Activated CD4-positive, alpha-beta T cell treated with anti-CD3 and anti-CD28 coated beads for 36 hours (primary cell): ENCODE measurements at places on chromosomes 11 and 22. TPM values are rescaled to one million over a fixed set of nuclear protein-coding genes. Genes with fewer than 3 reads are reported as not detected.

ADORA2A gene
- total RNA-seq: 31.3 TPM

ADM2 gene
- 7.5 TPM for total RNA-seq

TTC38 gene
- 5.2 TPM for total RNA-seq

INS gene
- not detected for total RNA-seq

CDCA5 gene
- total RNA-seq: 111 TPM

ABTB2 gene
- 1.2 TPM for total RNA-seq

VPS37C gene
- 9.5 TPM for total RNA-seq

ZNF408 gene
- total RNA-seq: 8.8 TPM

SYT13 gene
- total RNA-seq: not detected

DNA sequence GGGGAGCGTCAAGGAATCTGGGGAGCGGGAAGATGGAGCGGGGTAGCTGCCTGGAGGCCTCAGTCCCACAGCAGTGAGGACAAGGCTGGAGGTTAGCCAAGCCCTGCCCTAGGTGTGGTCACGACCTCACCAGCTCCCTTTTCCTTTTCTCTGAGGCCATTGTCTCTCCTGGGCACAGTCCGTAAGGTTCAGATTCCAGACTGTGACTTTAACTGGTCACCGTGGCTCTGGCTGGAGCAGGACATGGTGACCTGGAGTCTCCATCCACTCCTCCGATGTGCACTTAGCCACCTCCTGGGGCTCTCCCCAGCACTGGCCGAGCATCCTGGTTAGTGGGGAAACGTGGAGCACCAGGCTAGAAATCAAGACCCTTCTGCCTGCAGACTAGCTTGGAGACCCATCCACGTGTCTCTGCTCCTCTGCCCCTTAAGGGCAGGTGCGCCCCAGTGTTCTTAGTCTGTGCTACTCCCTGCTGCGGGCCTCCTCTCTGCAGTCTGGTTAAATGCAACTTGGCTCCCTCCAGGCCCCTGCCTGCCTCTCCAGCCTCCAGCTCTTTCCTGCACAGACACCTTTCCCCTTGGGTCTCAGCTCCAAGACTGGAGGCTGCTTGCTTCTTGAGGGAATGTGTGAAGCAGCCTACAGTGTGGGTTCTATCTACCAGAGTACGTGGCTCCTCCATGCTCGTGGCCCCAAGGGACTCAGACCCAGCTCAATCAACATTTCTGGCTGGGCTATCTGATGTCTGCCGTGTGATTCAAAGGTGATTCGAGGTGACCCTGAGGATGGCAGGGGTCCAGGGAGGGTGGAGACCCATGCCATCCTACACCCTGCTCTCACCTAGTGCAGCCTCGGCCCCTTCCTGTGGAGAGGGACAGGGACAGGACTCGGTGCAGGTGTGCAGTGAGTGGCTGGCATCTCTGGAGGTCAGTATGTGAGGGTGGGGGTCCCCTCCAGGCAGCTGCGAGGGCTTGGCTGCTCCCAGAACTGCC, 5.2 kb downstream of the SLC25A1 start:
- H3K4me3 ChIP-seq: peak overlapping the region; percentile 90
- peaks cover 41% of the 10 kb centered on the region for H3K4me1 ChIP-seq
- DNase-seq: no peak

DNA sequence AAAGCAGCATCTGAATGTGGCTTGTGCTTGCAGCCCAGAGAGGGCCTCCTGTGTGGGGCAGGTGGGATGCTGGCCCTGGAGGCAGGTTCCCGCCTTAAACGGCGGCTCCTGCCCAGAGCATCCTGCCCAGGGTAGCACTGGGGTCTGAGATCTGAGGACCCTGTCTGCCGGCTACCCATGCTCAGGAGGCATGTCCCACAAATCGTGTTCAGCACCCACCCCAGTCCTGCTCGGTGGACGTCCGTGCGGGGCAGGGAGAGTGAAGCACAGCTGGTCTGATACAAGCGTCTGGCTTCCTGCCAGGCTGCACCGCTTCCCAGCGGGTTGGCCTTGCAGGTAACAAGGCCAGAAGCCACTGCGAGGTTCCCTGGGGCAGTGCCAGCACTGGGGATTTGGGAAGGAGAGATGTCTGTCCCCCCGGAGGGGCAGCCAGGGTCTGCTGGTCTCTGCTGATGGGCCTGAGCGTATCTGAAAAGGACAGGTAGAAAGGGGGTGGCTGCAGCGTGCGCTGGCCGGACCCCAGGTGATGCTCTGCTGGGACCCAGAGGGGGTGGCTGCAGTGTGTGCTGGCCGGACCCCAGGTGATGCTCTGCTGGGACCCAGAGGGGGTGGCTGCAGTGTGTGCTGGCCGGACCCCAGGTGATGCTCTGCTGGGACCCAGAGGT, 3.6 kb downstream of the TRABD start:
- peaks cover 15% of the 10 kb centered on the region for H3K36me3 ChIP-seq
- peak overlapping the region; percentile 90 for H3K27ac ChIP-seq
- H3K27me3 ChIP-seq: no peaks in the 10 kb centered on the region

DNA sequence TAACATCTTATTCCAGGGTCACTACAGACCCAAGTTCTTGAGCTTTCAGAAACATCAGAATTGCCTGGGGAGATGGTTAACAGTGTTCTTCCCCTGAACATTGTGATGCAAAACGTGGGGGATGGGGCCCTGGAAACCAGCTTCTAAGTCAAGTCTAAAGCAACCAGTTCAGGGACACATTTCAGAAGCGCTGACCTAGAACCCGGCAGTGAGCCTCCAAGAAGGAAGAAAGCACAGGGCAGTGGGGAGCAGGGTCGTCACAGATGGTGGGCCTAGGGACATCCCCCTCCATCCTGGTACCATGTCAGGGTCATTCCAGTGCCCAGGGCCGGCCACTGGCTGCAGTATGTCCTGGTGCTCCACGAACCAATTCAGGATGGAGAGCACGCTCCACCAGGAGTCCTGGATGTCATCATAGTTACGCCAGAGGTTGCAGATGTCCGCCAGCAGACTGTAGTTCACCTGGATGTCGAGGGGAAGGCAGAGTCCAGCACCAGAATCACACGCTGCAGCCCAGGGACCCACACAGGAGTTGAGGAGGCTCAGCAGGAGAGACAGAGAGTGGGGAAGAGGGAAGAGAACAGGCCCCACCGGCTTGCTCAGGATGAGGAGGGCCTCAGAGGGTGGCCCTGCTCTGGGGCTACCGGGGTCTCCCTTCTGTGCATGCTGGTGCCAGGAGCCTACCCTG, 5.0 kb downstream of the NAGA start:
- no peaks in the 10 kb centered on the region for H3K27me3 ChIP-seq
- H3K36me3 ChIP-seq: peaks cover 47% of the 10 kb centered on the region
- no peak overlapping the region for H3K27ac ChIP-seq

GRCh38 chr11:46475051-46475925, 83.7 kb upstream of the CHRM4 start:
- no peaks in the 10 kb centered on the region for H3K27me3 ChIP-seq
- no peak overlapping the region for H3K4me3 ChIP-seq
- peaks cover 35% of the 10 kb centered on the region for H3K4me1 ChIP-seq
- H3K27ac ChIP-seq: no peak overlapping the region
- no peak for DNase-seq
- peaks cover 5% of the 10 kb centered on the region for H3K36me3 ChIP-seq

DNA sequence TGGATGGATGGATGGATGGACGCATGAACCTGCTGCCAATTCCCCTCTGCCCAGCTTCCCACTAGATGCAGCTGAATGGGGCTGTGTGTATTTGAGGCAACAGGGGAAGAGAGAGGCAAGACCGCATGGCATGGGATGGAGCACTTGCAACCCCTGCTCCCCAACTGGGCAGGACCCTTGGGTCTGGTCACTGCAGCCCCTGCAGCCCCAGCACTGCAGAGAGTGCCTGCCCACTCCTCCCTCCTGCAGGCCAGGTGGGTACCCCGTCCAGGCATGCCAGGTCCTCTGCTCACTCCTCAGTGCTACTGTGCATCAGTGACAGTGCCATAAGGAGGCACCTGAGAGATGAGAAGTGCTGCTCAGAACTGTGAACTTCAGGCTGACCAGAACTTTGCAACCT, 40.3 kb downstream of the OSBPL5 start:
- DNase-seq: no peak
- H3K27ac ChIP-seq: no peak overlapping the region
- H3K4me3 ChIP-seq: no peak overlapping the region
- no peaks in the 10 kb centered on the region for H3K4me1 ChIP-seq
- no peaks in the 10 kb centered on the region for H3K27me3 ChIP-seq

DNA sequence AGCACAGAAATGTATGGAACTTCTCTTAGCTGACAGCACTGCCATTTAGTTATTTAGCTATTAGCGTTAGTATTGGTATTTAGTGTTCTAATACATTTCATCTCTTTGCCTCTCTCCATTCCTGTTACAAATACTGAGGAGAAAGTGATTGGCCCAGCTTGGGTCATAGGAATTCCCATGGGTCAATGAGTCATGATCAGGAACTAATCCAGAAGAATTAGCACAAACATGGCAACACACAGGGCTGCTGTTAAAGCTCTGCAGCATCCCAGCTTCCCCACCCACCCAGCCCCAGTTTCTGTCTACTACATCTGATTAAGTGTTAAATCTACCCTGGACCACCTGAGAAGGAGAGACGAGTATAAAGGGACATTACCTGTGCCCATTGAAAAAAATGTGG, 36.1 kb downstream of the PDGFD start:
- no peak for DNase-seq
- H3K27me3 ChIP-seq: no peaks in the 10 kb centered on the region
- no peaks in the 10 kb centered on the region for H3K4me1 ChIP-seq
- H3K27ac ChIP-seq: no peak overlapping the region

DNA sequence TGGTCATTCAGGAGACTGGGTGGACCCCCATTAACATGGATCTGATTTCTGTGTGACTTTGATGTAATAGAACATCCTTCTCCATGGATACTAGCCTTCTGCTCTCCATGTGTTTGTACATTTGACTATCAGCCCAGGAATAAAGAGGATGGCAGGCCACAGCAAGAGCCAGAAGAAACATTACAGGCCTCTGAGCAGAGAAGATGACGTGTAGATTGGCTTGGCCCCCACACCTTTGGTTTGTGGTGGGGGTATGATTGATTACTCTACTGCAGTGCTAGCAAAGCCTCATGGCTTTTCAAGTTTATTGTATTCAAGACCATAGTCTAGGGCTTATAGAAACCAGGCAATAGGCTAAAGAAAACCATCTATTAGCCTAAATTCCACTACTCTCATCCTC, 77.0 kb downstream of the GRAMD1B start:
- peaks cover 5% of the 10 kb centered on the region for H3K36me3 ChIP-seq
- no peak for DNase-seq
- H3K27ac ChIP-seq: no peak overlapping the region

- no peaks in the 10 kb centered on the region for H3K27me3 ChIP-seq
- DNase-seq: no peak
- peaks cover 38% of the 10 kb centered on the region for H3K36me3 ChIP-seq
- H3K27ac ChIP-seq: peak overlapping the region; percentile 100
- H3K4me1 ChIP-seq: peaks cover 48% of the 10 kb centered on the region
- H3K4me3 ChIP-seq: peak overlapping the region; percentile 95
These were observed 1.2 kb downstream of the DPAGT1 start for GRCh38 chr11:119100246-119100970.

- H3K27me3 ChIP-seq: no peaks in the 10 kb centered on the region
- H3K4me1 ChIP-seq: peaks cover 8% of the 10 kb centered on the region
- peak; percentile 92 for DNase-seq
- peaks cover 20% of the 10 kb centered on the region for H3K36me3 ChIP-seq
These were observed 32.0 kb upstream of the COMT start for GRCh38 chr22:19909350-19910179.

DNA sequence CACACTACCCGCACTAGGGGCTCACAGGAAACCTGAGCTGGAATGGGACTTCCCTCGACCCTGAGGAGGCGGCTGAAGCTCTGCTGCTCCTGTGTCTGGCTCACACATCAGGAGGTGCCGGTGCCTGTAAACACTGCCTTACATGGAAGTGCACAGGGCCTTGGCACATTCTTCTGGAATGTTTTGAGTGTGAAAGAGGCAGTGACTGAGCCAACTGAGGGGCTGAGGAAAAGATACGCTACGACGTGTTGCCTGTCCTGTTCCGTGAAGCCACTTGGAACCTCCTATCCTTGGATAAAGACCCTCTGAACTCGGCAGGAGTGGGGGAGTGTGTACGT, 10.5 kb downstream of the TXN2 start:
- H3K27me3 ChIP-seq: no peaks in the 10 kb centered on the region
- no peak overlapping the region for H3K4me3 ChIP-seq
- H3K36me3 ChIP-seq: peaks cover 28% of the 10 kb centered on the region
- peaks cover 29% of the 10 kb centered on the region for H3K4me1 ChIP-seq
- DNase-seq: no peak
- H3K27ac ChIP-seq: no peak overlapping the region

GRCh38 chr22:45649809-45650208, 21.8 kb upstream of the ATXN10 start:
- peaks cover 33% of the 10 kb centered on the region for H3K27me3 ChIP-seq
- H3K27ac ChIP-seq: no peak overlapping the region
- H3K36me3 ChIP-seq: no peaks in the 10 kb centered on the region
- no peak overlapping the region for H3K4me3 ChIP-seq

- no peak overlapping the region for H3K4me3 ChIP-seq
- H3K4me1 ChIP-seq: peaks cover 14% of the 10 kb centered on the region
- peak overlapping the region; percentile 42 for H3K27ac ChIP-seq
These were observed 3.2 kb downstream of the THAP7 start for GRCh38 chr22:20998411-20999336.

- H3K27ac ChIP-seq: no peak overlapping the region
- H3K4me1 ChIP-seq: no peaks in the 10 kb centered on the region
- peaks cover 20% of the 10 kb centered on the region for H3K27me3 ChIP-seq
- no peak overlapping the region for H3K4me3 ChIP-seq
- DNase-seq: no peak
These were observed 54.1 kb upstream of the B3GAT1 start for GRCh38 chr11:134466156-134466555.

- peaks cover 6% of the 10 kb centered on the region for H3K27me3 ChIP-seq
- H3K4me3 ChIP-seq: no peak overlapping the region
- no peaks in the 10 kb centered on the region for H3K4me1 ChIP-seq
- H3K27ac ChIP-seq: no peak overlapping the region
- DNase-seq: no peak
These were observed 43.0 kb upstream of the API5 start for GRCh38 chr11:43268786-43269185.

DNA sequence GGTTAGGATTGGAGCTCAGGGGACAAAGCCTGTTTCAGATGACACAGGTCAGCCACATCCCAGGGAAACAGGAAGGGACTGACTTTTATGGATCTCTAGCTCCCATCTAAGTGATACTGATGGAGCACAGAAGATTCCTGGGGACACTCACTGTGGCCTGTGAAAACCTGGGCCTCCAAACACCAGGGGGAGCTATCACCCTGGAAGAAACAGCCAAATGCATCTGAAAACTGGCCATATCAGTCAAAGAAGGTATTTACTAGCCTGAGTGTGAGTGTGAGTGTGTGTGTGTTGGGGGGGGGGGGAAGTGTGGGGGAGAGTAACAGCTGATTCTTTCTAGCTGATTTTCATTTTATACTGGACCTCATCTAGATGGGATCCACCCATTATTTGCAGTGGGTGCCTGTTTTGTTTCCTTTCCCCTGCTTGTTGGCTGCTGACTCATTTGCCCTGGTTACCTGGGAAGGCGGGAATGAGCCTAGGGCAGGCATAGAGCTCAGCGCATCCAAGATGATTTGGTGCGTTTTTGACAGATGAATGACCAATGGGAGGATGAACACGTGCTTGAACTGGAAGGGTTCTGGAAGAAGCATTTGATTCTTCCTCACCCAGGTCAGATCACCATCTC, 284.0 kb downstream of the KIRREL3 start:
- no peak overlapping the region for H3K4me3 ChIP-seq
- H3K4me1 ChIP-seq: no peaks in the 10 kb centered on the region
- no peak overlapping the region for H3K27ac ChIP-seq
- peak; percentile 63 for DNase-seq
- no peaks in the 10 kb centered on the region for H3K36me3 ChIP-seq

- H3K36me3 ChIP-seq: no peaks in the 10 kb centered on the region
- H3K27me3 ChIP-seq: no peaks in the 10 kb centered on the region
- no peak for DNase-seq
- H3K27ac ChIP-seq: no peak overlapping the region
These were observed 11.5 kb upstream of the CRKL start for GRCh38 chr22:20905415-20906386.
